ENCODE measurements at places on chromosomes 5 and 9.

DNA sequence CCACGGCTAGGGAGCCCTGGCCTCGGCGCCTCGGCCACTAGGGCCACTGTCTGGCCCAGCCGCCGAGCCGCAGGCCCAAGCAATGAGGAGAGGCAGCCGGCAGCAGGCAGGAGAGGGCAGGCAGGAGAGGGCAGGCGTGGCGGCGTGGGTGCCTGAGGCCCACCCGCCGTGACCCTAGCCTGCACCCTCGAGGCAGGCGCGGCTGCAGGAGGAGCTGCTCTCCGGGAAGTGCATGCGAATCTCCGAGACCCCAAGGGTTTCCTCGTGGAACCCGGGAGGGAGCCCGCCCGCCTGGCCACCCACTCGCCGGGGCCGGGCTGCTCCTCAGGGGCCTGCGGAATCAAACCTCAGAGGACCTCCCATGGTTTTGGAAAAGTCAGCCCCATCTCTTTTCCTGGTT lies 9.3 kb downstream of the GRIN1 start:
- DNase-seq, result no peak

GRCh38 chr9:129624947-129625346 lies 1.0 kb upstream of the NTMT1 start:
- peak; percentile 67 for DNase-seq

DNA sequence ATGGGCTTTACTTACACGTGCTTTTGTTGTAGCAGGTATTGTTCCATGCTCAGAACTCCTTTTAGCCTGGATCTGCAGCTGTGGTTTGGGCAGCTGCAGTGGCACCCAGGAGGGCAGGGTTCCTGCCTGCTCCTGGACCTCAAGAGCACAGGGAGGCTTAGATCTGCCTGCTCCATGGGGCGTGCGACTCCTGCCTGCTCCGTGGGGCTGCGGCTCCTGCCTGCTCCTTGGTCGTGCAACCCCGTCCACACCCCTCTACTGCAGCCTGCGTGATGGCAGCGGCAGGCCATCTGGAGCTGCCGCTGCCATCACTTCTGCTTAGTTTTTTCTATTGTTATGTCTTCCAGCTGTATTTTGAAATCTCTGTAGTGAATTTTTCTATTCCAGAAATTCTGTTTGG lies 11.7 kb upstream of the UGT3A2 start:
- DNase-seq, result no peak

- DNase-seq, result no peak
These were observed 1.6 kb upstream of the FCN1 start for GRCh38 chr9:134919303-134919702.

- DNase-seq, result no peak
These were observed 60.7 kb downstream of the MED27 start for GRCh38 chr9:132018957-132019405.

- DNase-seq, result peak; percentile 78
These were observed 90.2 kb downstream of the HACD4 start for GRCh38 chr9:20941174-20941690.

DNA sequence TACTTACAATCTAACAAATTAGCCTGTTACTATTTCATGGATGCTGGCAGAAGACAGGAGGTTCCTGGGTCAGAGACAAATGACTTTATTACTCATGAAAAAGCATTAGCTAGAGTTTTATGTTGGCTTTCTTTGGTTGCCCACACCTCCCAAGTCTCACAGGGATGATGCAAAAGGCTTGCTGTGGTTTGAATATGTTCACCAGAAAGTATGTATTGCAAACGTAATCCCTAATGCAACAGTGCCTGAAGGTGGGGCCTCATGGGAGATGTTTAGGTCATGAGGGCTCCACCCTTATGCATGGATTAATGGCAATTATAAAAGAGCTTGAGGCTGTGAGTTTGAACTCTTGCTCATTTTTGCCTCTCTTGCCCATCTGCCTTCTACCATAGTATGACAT lies 28.5 kb downstream of the DPYSL3 start:
- DNase-seq, result no peak

- DNase-seq, result no peak
These were observed 736 bp upstream of the FCN2 start for GRCh38 chr9:134879664-134880483.

DNA sequence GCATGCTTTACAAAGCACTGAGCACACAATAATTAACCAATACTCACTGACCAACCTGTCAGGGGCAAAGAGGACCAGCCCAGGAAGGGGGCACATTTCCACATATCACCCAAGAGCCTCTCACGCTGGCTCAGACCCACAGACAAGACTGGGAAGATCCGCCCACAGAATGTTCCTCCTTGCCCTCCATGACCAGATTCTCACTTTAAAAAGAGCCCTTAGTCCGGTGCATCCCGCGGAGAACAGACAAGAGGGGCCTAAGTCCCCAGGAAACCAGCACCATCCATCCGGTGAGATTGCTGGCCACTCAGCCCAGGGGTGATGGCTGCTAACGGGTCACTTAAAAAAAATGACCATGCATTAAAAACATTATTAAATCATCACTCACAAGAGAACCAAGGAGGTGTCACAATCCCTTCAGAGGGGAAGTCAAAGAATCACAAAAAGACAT lies 32.9 kb downstream of the SEMA4D start:
- no peak for DNase-seq

GRCh38 chr5:14131855-14132503 lies 11.2 kb upstream of the TRIO start:
- no peak for DNase-seq

DNA sequence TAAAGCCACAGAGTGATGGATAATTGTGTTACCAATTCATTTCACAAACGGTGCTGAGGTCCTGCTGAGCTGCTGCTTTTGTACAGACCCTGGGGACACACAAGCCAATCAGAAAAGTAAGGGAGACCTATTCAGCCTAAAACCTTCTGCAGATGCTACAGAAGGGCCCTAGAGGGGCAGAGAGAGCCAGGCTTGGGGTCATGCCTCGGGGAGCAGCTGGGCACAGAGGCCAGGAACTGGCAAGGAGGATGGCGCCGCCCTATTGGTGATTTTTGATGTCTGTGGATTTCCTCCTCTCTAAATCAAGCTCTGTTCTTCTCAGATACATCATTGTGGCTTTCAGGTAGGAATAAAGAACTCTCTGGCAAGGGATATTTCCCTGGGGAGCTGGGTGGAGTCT lies 181.9 kb downstream of the ZNF462 start:
- DNase-seq, result peak; percentile 15

DNA sequence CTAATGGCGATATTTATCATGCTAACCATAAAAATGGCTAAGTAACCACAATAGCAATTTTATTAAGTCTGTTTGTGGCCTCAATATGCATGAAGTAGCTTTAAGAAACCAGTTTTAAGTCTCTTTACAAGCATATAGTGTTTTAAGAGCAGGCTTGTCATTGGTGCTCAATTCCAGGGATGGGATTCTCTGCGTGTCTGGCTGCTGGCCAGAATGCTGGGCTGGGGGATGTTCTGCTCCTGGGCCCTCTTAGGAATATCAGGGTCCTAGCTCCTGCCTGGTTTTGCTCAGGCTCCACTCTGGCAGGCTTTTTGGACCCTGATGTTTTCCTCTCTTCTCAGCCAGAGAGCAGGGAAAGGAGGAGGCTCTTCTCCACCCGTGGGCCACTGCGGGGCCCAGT lies 127.2 kb downstream of the PDE8B start:
- no peak for DNase-seq

- DNase-seq, result no peak
These were observed 122.3 kb upstream of the CCDC112 start for GRCh38 chr5:115418788-115419187.

DNA sequence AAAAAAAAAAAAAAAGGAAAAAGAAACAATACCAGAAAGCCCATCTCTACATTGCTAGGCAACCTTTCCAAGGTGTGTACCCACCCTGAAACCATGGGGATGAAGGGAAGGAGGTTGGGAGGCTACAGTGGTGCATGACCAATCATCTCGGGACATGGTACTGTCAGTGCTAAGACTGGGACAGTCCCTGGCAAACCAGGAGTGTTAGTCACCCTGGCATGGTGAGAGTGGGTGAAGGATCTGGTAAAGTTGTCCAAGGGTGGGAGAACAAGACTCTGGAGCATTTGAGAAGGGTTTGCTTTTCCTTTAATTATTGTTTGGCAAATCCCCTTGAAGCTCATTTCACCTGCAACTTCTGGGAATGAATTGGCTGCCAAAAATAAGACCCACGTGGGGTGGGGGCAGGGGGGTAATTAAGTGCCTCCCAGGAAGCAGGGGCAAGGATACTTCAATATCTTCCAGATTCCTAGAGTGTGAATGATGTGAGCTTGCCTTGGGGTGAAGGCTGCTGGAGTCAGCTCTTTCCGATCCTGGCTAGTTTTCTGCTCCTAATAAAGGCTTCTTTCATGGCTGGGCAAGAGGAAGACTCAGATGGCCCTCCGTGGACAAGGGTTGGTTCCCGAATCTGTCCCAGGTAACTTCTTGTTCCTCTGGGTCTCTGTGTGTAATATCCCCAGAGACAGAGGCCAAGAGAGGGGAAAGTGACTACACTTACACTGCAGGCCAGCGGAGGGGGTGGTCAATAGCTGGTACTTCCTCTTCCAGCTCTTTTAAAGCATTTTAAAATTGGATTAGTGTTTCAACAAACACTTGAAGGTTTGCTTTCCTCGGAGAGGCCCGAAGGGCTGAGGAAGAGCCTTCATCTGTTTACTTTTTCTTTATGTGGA lies 61.6 kb upstream of the SPRY4 start:
- no peak for DNase-seq

GRCh38 chr5:66757834-66758371 lies 161.7 kb downstream of the MAST4 start:
- no peak for DNase-seq

DNA sequence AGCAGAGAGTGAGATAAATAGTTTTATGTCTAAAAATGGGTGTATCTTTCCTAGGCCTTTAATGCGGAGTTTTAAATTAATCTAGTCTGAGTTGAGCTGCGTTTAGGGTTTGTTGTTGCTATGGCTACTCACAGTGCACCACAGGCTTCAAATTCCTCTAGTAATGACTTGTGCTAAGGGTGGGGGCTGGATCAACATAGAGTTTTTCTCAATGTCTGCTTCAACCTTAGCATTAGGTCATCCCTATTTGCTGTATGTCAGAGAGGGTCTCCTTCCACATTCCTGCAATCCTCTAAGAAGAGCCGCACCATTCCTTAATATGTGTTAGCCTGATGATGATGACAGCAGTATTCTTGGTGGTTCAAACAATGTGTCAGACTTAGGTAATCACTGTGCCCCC lies 465.6 kb upstream of the KIF2A start:
- no peak for DNase-seq

GRCh38 chr5:2168601-2169429 lies 286.1 kb upstream of the IRX4 start:
- no peak for DNase-seq
